ENCODE measurements at places on chromosomes 2 and 18.

DNA sequence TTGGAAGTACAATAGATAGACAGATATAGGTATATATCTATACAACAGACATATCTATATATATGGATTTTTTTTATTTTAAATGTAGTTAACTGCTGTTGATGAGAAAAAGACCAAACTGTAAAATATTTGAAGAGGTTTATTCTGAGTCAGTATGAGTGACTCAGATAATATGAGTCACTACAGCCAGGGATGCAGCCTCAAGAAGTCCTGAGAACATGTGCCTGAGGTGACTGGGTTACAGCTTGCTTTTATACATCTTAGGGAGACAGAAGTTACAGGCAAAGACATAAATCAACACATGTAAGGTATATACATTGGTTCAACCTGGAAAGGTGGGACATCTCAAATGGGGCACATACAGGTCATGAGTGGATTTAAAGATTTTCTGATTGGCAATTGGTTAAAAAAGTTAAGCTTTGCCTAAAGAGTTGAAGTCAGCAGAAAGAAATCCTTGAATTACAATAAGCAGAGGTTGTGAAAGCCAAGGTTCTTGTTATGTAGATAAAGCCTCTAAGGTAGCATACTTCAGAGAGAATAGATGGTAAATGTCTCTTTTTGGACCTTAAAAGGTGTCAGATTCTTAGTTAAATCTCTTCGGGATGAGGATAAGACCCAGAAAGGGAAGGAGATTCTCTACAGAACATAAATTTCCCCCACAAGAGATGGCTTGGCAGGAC is 149.9 kb downstream of the RBM43 start:
- DNase-seq = no peak

GRCh38 chr2:2985020-2985419 is 392.6 kb downstream of the EIPR1 start:
- no peak for DNase-seq

DNA sequence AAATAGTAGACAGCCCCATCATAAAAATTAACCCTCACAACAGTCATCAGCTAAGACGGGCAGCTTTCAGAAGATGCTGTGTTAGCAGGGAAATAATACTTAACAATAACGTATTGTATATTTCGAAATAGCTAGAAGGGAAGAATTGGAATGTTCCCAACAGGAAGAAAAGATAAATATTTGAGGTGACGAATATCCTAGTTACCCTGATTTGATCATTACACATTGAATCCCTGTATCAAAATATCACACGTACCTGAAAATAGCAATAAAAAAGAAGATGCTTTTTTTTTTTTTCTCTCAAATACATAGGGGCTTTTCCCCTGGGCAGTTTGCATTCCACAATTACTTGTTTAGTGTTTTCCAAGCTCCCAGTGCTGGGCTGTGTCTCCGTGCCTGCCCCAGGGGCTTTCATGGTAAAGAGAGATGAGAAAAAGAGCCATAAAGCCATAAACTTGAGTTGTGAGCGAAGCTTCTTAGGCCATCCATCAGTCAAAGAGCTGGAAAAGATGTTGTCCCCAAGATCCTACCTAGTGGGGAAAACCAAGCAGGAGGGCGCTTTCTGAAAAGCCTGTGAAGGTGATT is 183.0 kb upstream of the REV1 start:
- DNase-seq = no peak

DNA sequence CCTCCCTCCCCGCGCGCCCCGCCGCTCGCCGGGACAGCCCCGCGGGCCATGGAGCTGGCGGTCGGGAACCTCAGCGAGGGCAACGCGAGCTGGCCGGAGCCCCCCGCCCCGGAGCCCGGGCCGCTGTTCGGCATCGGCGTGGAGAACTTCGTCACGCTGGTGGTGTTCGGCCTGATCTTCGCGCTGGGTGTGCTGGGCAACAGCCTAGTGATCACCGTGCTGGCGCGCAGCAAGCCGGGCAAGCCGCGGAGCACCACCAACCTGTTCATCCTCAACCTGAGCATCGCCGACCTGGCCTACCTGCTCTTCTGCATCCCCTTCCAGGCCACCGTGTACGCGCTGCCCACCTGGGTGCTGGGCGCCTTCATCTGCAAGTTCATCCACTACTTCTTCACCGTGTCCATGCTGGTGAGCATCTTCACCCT is 865 bp downstream of the GALR1 start:
- DNase-seq = no peak

DNA sequence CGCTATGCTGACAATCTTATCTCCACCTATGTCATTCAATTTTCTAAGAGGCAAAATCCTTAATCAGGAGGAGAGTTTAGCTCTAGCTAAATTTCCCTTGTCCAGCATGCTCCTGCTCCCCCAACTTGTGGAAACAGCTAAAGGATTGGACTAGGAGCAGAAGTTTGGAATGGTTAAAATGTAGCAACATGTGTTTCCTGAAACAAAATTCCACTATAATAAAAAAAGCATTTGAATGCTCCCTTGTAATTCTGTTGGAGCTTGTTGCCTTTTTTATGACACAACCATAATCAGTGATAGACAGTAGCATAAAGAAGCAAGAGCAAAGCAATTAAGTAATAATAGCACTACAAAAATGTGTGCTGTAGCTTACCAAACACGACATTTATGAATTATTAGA is 6.9 kb downstream of the ACTR3 start:
- no peak for DNase-seq

DNA sequence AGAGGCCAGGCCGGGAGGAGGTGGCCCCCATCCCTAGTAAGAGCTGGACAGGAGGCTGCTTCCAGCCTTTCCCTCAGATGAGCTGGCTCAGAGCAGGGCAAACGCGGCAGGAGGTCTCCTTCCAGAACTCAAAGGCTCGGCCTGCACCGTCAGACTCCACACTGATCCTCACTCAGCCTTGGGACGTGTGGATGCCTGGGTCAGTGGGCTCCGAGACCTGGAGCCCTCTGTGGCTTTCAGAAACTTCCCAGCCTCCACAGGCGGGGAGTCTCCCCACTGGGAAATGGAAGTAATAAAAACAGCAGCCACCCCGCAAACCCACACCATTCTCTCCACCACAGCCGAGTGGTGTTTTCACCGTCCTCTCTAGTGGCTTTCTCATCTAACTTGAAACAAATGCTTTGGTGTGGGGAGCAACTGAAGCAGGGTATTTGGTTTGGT is 54.3 kb downstream of the INPP5D start:
- no peak for DNase-seq

GRCh38 chr2:1886405-1886992 is 142.2 kb upstream of the PXDN start:
- DNase-seq = no peak

Measured in NCI-H1417 treated with DMSO at 0.1 percent for 48 hours (cell line).